ENCODE measurements at places on chromosomes 6 and 20.

- no peak for DNase-seq
Measured at GRCh38 chr6:134447423-134447822, 129.5 kb upstream of the SGK1 start.

DNA sequence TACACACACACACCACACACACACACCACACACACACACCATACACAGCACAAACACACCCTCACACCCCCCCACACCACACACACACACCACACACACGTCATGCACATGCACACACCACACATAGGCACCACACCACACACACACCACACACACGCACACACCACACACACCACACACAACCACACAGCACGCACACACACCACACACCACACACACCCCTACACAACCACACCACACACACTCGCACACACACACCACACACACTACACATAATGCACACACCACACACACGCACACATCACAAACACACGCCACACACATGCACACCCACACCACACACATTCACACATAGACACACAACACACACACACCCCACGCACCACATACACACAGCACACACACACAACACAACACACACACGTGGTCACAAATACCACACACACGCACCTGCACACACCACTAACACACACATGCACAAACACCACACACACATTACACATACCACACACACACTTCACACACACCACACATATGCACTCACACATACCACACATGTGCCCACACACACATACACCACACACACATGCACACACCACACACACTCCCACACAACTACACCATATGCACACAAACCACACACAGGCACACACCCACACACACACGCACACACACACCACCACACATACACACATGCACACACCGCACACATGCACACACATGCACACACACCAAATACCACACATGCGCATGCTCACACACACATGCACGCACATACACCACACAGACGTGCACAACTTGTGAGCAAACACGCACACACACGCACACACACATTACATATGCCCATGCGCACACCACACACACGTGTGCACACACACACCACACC lies 9.4 kb upstream of the ACSS1 start:
- no peak for DNase-seq

- no peak for DNase-seq
Measured at GRCh38 chr6:73728548-73729205, 32.7 kb downstream of the CD109 start.

- DNase-seq: no peak
Measured at GRCh38 chr20:37541326-37541725, 13.7 kb upstream of the BLCAP start.

DNA sequence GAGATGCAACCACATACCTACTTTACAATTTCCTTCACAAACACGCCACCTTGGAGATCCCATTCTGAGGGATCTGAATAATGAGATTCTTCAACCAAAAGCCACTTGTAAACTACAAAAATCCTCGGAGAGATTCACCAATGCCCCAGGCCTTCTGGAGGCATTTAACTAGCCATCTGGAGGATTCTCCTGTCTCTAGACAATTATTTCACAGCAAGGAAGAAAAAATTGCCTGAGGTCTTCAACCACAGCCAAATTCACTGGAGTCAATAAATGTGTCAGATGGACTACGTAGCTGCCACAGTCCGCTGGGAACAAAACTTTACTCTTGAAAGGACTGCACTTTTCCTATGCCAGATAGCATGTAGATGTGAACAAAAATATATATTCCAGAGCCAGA lies 19.0 kb upstream of the DCDC2 start:
- no peak for DNase-seq

- DNase-seq: no peak
Measured at GRCh38 chr6:103983011-103983410, 876.7 kb downstream of the HACE1 start.

DNA sequence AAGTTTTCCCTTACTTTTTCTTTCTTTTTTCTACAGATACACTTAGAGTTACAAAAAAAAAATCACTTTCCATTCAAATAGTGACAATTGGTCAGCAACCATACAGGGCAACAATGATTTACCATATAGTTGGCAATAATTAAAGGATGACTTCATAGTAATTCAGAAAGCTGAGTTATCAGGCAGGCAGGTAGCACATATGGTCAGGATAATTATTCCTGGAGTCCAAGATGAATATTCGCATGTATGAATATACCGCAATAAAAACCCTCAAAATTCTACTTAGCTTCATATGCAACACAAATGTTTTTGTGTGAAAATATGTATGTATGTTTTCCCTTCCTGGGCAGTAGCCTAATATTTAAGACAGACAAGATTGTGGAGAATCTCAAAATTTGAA lies 34.5 kb downstream of the COL19A1 start:
- no peak for DNase-seq

- DNase-seq: no peak
Measured at GRCh38 chr20:41119614-41120561, 17.5 kb upstream of the PLCG1 start.

- no peak for DNase-seq
Measured at GRCh38 chr20:36574366-36575135, 1.2 kb downstream of the TGIF2 start.

DNA sequence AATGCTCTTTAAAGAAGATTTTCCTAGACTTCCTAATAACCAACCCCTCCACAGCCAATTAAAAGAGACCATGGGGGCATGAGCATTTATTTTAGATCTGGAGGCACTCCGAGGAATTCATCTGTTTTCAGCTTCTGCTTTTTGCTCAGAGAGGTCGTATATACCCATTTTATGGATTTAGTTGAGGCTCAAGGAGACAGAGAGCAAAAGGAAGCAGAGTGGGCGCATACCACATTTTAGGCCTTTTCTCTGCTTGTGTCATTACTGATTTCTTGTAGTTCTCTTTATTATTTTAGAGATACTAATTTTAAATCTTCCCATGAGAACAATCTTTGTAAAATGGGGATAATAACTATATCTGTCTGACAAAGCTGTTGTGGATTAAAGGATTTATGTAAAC lies 129.6 kb upstream of the IFNGR1 start:
- DNase-seq: no peak

DNA sequence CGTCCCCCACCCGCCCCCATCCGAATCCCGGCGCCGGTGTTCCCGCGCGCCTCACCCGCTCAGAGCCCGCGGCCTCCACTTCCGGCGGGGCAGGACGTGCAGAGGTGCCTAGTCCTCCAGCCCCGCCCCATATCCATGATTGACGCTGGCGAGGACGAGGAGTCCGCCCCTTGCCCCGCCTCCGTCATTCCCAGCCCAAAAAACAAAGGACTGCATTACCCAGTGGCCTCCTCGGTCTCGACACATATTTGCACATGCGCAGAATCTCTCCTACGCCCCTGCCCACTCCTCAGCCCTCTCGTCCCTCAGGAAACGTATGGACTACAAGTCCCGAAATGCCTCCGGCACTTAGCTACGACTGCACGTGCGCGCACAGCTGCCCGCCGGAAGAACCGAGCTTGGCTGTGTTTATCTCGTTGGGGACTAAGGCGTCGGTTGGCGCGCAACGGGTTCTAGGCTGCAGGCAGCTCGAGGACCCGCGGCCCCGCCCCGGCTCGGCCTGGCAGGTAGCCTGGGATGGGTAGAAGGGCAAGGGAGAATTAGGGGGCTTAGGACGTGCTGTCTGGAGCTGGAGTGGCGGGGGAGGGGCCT lies at the start of the genes KLHDC3 and MEA1:
Gene KLHDC3, plus strand, starts transcription at position 407 of the 591 bp plus-strand sequence. CDS start 2,944 bp downstream, outside the sequence.
Gene MEA1, minus strand, starts transcription at position 104 of the 591 bp plus-strand sequence. CDS start 133 bp downstream, outside the sequence.
- peak; percentile 91 for DNase-seq

DNA sequence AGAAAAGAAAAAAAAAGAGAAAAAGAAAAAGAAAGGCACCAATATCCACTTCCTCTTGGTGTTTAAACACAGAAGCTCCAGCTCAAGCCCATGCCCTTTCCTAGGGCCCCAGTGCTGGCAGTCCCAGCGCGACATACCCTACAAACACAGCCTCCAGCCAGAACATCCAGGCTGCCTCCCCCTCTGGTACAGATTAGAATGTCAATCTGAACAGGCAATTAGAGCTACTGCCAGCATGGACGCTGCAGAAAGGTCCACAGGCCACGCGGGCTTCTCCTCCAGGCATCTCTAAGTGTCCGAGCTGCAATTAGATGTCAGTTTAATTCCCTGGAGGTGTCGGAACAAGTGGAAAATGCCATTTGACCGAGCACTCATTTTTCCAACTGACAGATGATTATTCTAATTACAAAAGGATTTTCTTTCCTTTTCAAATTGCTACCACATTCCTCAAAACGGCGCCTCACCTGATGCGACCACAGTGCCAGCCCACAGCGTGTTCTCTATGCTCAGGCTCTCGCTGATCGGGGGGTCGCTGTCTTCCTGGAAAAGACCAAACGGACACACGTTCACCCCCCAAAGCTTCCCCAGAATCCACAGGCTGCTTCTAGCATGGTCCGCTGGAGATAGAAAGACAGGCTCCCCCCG lies 79.5 kb downstream of the ATP9A start:
- DNase-seq: no peak

DNA sequence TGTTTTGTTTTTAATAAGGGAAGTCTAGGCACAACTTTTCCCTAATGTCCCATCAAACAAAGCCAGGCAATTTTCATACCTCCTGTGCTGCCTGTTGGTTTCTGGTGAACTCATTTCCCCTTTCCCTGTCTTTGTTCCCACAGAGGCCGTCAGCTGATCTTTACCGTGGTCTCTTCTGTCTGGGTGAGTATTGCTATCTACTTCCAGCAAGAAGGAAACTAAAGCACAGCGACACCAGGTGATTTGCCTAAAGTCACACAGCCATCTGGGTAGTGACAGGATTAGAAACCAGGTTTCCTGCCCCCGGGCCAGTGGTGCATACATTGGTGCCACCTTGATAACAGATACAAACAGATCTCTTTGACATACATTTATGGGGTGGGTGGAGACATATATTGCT lies 59.6 kb downstream of the RAB44 start:
- DNase-seq: no peak

GRCh38 chr6:23681743-23682142 lies 444.3 kb upstream of the NRSN1 start:
- no peak for DNase-seq

DNA sequence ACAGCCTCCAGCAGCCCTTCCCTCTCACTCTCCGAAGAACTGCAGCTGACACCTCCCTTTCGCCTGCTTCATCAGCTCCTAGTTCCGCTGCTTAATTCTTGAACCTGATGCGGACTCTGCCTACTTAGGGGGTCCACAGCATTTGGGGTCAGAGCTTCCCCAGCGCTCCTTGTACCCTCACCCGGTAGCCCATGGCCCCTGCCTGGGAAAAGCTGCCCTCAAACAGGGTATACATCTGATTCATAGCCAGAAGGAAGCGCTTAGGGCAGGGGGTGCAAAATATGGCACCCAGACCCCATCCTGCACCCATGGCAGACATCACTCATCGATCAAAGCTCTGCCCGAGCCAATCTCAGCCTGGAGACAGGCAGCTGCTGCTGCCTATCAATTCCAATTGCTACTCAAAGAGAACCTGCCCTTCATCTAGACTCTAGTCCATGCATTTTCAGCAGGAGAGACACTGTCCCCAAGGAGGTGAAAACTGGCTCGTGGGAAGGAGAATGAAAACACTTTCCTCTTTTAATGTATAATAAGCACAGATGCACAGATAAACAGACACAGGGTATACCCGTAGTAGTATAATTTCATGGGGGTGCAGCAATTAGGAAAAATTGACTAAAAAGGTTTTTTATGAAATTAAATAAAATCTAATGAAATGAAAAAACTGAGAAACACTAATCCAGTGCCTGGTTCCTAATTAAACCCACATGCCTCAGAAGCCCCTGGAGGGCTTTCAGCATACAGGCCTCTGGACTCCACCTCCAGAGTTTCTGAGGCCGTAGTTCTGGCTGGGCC lies 194.8 kb downstream of the PREX1 start:
- DNase-seq: no peak

DNA sequence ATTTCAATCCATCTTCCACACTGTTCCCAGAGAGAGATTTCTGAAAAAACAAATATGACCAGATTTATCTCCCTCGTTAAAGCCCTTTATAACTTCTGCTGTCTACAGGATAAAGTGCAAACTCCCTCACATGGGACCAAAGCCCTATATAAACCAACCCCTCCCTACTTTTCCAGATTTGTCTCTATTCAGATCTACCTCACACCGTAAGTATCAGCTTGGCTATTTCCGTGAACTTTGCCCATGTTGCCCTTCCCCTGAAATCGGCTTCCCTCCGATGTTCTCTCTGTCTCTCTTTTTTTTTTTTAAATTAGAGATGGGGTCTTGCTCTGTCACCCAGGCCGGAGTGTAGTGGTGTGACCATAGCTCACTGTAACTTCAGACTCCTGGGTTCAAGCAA lies 12.1 kb upstream of the FAM8A1 start:
- DNase-seq: no peak

DNA sequence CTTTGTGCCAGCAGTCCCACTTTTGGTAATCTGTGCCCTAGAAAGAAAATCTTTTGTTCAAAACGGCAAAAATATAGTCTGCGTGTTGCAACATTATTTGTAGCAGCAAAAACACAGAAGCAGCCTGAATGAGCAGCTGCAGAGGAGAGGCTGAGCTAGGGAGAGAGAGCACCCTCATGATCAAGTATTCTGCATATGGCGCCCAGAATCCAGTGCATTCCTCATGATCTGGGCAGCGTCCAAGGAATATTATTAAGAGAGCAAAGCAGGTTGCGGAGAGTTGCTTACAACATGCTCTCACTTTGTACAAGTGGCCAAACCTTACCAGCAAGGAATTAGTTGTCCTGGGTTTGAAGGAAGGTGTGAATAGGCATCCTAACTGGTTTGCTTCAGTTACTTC lies 25.9 kb downstream of the KIZ start:
- DNase-seq: no peak

DNA sequence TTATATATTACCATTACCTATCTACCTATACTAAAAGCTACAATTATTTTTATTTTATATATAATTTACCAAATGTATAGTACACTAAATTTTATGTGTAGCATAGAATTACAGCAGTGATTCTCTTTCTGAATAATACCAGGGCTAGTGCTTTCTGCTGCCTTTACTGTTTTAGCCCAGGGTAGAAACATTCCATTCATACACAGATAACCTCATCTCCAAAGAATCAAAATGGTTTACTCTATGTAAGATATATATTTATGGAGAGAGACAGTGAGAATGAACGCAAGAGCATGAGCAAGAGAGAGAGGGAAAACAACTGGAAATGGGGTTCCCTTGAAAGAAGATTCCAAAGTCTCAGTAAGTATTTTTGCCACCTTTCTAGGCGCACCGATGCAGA lies 56.3 kb upstream of the ATXN1 start:
- DNase-seq: no peak
